ENCODE measurements at places on chromosomes 5 and 9.

DNA sequence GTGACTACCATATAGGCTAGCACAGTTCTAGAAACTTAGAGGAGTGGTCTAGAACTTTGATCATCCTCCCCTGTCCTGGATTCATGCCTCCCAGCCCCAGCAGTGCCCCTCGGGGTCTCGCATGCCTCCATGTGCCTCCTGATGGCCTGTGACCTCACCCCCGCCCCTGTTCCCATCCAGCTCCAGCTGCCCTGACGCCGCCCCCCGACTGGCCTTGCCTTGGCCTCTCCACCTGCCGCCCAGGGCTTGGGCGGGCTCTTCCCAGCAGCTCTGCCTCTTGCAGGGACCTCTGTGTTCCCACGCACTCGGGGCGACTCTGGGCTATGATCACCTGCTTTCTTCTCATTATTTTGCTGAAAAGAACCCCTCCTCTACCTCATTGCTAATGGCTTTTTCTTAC, 115.4 kb upstream of the PHYKPL start:
- DNase-seq: no peak

- peak; percentile 31 for DNase-seq
These were observed 1.7 kb upstream of the POMT1 start for GRCh38 chr9:131500939-131501541.

DNA sequence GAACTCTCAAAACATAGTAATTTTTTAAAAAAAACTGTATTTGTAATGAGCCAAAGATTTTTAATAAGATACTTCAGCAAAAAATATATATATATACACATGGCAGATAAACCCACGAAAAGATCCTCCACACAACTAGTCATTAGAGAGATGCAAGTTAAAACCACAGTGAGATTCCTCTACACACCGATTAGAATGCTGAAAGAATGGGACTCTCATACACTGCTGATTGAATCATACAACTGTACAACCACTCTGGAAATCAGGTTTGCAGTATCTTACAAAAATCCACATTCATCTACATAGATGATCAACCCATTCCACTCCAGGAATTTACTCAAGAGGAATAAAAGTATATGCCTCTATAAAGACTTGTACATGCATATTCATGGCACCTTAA, 43.7 kb downstream of the RASEF start:
- no peak for DNase-seq

DNA sequence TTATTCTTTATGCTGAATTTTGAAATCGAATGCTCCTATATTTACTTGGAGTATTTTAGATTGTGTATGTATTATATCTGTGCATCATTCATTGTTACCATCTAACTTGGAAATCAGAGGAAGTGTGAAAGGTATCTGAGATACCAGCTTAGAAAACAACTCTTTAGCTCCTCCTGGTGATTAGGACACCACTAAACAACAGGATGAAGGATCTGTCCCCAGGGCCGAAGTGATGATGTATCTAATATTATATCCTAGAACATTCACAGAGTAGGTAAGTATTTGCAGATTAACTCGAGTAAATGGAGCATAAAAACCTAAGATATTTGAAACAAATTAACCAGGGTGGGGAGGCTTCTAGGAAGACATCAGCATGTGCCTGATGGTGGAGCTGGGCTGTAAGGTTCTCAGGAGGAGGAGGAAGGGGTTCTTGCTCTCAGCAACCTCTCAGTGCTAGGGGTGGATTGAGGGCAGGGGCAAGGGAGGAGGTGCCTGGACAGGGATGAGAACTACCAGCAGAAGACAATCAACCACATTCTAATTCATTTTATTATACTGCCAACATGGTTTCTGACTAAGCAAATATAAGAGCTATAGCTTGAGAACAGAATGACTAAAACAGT, 2.6 kb upstream of the NFIL3 start:
- no peak for DNase-seq

GRCh38 chr5:43113546-43113945, 7.2 kb upstream of the ZNF131 start:
- DNase-seq: no peak

- no peak for DNase-seq
These were observed 304.7 kb downstream of the GABRG2 start for GRCh38 chr5:162372256-162372655.

- DNase-seq: no peak
These were observed 116.7 kb downstream of the MLLT3 start for GRCh38 chr9:20505574-20505973.

DNA sequence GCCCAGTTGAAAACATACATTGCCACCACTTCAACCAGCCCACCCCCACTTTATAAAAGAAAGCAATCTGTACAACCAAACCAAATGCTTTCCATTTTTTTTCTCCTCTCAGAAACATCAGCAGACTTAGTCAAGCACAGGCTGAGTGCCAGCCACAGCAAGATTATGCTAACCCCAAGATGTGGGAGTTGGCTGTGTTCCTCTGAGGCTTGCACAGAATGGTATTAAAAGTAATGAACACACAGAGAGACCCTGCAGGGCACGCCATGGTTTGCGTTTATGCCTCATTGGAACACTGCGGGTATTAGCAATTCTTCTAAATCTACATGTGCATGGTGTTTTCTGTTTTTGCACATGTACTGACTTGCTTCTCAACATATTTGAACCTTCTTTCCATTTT, 419.9 kb upstream of the GRAMD2B start:
- DNase-seq: no peak

GRCh38 chr5:103060424-103060954, 59.4 kb downstream of the GIN1 start:
- no peak for DNase-seq

- no peak for DNase-seq
These were observed 44.5 kb downstream of the SECISBP2 start for GRCh38 chr9:89362647-89363310.

DNA sequence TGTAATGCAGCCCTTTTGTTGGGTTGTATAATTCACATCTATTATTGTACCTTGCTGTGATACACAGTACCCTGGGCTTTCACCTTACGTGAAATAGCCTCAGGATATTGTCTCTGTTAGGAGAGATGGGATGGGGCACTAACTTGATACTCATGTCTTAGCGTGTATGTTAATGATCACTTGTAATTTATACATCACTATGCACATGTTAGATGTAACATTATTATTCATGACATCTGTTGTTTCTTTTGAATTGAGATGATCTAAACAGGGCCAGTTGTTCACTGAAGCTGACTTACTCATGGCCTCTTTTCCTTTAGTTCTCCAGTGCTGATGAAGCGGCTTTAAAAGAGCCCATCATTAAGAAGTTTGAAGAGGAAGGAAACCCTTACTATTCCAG, 65.2 kb downstream of the MCCC2 start:
- DNase-seq: no peak

GRCh38 chr5:181223058-181223728, at the start of gene TRIM41:
Gene TRIM41, plus strand, starts transcription at chr5:181223281. Its CDS starts 719 bp downstream, at chr5:181224000.
- peak; percentile 93 for DNase-seq

DNA sequence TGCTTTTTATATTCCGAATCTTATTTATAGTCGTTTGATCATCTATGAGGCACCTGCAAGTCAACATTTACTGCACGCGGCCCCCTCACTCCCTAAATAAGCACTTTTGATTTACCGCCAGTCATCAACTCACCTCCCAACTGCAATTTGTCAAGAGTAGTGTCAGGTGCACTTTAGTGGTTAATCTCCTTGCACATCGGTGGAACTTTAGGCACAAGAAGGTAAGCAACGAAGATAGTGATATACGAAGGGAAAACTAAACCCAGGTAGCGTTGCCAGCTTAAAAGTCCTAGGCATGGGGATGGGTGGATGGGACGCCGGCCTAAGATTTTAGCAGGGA, 513 bp upstream of the RNF180 start:
- no peak for DNase-seq

DNA sequence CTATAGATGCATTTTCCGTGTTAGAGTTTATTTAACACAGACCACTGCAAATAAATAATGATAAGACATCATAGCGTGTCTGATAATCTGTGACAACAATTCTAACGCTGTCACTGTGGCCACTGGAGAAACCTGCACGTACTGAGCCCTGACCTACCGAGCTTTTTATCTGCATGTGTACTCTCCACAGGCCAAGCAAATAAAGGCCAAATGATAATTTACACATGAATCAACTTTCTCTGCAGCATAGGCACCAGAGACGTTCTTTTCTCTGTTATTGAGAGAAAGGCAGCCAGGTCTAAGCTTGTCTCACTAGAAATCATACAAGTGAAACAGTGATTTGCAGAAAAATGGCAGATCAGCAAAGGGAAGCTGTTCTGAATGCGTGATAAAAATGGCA, 75.8 kb downstream of the POU5F2 start:
- DNase-seq: no peak

DNA sequence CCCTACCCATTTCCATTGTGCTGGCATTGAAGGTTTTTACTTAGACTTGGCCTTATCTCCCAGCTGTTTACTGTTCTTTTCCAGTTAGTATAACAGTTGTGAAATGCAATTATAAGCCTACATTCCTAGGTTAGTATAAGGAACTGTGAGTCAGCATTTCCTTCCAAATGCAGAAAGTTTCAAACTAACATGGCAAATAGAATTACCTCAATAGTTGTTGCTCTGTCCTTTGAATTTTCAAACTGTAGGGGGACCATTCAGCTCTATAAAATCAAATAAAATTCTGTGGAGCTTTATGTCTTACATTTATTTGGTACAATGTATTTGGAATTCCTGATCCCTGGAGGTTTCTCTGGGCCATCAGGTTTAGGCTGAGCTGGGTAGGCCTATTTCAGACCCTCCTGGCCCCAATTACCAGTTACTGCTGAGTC, 47.2 kb downstream of the ARHGEF28 start:
- DNase-seq: no peak

DNA sequence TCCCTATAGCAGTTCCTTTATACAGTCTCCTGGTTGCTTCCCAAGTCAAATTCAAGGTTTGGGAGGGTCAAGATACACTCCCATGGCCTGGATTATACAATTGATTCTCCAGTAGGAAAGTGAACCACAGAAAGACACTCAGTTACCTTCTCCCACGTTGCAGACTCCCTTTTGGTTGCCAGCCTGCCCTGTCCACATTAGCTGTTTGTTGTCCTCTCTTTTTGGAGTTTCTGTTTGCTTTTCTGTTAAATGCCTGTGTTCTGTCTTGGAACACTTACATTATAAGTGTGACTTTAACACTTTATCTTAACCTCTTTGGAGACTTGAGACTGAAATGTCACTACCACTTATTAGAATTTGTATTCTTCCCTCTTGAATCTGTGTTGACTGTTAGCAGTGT, 30.3 kb downstream of the COMMD10 start:
- DNase-seq: no peak

DNA sequence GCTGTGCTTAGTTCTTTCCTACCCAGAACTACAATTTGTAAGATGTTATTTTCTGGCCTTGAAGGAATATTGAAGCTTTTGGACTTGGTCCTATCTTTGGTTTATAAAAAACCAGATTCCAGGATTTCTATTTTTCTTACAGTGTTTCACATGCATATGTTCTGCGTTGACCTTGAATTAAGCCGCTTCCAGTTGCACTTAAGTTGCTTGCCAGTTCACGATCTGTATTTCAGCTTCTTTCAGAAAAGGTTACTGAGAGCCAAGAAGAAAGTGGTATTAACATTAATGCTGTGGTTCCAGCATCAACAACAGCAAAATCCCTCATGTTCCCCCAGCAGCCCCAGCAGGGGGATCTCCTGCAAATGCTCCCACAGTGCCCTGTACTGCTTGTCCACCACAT, 156.4 kb upstream of the ADAMTS16 start:
- no peak for DNase-seq

GRCh38 chr9:73093740-73094379, 57.8 kb upstream of the ANXA1 start:
- no peak for DNase-seq

GRCh38 chr5:173567548-173567947, 48.9 kb downstream of the BOD1 start:
- no peak for DNase-seq

GRCh38 chr5:98275980-98276379, 497.5 kb upstream of the RGMB start:
- no peak for DNase-seq

DNA sequence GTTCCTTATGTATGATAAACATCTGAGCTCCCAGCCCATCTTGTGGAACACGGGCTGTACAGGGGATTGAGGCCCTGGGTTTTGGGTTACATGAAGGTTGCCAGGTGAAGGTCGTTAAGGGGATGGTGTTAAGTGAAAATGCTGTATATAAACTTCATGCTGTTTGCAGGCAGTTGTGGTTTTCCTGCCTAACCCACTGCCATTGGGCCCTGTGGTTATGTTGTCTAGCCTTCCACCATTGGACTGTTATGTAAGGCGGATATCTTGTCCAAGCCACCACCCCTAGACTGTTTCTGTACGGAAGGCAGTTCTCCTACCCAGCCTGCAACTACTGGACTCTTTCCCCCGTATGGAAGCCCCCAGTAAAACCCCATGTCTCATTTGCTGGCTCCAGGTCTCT, 246.1 kb downstream of the KIF4B start:
- no peak for DNase-seq

GRCh38 chr5:124665625-124666024, 80.8 kb downstream of the ZNF608 start:
- no peak for DNase-seq

- DNase-seq: no peak
These were observed 27.6 kb downstream of the FAM174A start for GRCh38 chr5:100562821-100563220.

DNA sequence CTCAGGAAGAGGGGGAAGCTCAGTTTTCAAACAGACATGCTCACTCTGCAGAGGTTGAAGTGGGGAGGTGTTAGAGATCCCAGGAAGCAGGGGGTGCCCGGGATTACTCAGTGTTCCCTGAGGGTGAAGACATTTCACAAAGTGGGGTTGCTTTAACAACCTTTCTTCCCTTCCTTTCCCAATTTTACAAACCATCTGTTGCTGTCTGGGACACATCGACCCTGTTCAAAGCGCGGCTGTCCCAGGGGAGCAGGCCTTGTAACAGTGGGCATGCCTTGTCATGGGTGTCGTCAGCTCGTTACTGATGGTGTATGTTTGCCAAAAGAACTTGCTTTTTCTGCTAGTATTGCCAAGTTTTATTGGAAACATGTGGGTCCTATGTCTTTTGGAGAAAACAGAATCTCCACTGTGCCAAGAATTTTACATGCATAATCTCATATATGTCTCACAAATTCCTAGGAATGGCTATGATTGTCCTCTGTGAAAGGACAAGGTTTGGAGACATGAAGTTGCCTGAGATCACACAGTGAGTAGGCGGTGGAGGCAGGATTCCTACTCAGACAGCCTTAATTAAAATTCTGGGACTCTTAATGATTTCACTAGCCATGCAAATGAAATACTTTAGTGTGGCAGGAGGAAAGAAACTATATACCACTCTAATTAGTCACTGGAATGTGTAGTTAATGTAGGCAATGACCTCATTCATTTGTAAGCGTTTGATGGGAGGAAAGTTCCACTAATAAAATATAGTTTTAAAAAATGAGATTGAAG, 198.9 kb downstream of the NXNL2 start:
- no peak for DNase-seq

- DNase-seq: no peak
These were observed 5.7 kb downstream of the PDE6A start for GRCh38 chr5:149938791-149939358.

- DNase-seq: no peak
These were observed 1.1 kb downstream of the HEXB start for GRCh38 chr5:74685979-74686631.

GRCh38 chr5:138760448-138761110, 7.4 kb downstream of the CTNNA1 start:
- DNase-seq: no peak
